ENCODE measurements at places on chromosomes 2 and 18.

DNA sequence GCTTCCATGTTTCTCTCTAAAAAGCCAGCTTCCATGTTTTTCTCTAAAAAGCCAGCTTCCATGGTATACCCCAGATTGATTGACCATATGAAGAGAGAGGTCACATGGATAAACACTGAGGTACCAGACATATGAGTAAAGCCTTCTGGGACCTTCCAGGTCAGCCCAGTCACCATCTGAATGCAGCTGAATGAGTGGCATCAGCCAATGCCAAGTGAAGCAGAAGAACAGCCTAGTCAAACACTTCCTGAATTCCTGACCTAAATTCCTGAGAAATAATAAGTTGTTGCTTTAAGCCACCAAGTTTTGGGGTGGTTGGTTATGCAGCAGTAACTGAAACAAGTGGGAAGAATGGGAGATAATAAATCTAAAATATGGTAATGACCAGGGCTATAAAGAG lies 5.7 kb upstream of the ALS2 start:
- no peak for DNase-seq

GRCh38 chr18:48543228-48543627 lies 4.4 kb downstream of the CTIF start:
- DNase-seq: no peak

GRCh38 chr2:12636837-12637581 lies 79.7 kb upstream of the TRIB2 start:
- no peak for DNase-seq

DNA sequence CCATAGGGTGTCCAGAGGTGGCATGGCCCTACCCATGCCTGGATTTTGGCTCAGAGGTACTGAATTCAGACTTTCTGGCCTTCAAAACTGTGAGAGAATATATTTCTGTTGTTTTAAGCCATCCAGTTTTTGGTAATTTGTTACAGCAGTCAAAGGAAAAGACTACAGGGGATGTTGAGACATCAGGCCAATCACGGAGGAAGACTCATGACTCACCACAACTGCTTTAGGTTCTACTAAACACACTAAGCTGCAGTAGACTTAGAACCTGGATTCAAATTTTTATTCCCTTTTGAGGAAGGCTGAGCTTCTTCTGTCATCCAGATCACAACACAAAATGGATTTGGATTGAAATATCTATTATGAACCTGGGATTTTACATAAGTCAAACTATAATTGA lies 12.0 kb upstream of the C2orf66 start:
- no peak for DNase-seq

DNA sequence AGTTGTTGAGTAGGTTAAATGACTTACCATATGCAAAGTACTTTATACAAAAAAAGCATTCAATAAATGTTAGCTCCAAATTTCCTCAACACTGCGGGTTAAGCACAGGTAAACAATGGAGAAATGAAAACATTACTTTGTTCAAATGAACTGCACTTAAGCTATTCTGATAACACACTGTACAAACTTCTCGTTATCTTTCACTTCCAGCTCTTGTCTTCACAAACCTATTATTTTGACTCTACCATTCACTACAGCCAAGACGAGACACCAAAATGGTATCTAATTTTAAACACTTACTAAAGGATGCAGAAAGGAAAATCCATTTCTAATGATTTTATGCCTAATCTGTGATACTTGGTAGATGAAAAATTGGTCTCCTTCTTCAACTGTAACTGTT lies 43.8 kb downstream of the SLC40A1 start:
- no peak for DNase-seq

GRCh38 chr2:72919414-72920317 lies 2.3 kb downstream of the EMX1 start:
- no peak for DNase-seq

GRCh38 chr2:120526997-120527945 lies 181.3 kb downstream of the INHBB start:
- no peak for DNase-seq

- DNase-seq: no peak
Measured at GRCh38 chr2:205189301-205189700, 493.0 kb upstream of the NRP2 start.

GRCh38 chr2:15747603-15748471 lies 156.2 kb downstream of the DDX1 start:
- DNase-seq: no peak

DNA sequence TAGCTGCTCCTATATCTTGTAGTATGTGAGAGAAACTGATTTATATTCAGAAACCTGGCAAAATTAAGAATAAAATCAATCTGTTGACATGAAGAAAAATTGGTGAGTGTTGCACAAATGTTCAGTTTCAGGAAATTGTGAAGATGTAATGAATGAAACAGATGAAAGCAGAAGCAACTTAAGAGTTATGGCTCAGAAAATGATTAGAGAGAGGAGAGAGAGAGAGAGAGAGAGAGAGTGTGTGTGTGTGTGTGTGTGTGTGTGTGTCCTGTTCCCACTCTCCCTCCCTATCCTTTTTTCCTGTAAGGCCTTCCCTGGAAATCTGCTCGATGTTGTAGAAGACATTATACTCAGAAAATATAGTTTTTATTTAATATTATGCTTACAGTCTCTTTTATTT lies 31.4 kb downstream of the MAP4K4 start:
- DNase-seq: no peak

DNA sequence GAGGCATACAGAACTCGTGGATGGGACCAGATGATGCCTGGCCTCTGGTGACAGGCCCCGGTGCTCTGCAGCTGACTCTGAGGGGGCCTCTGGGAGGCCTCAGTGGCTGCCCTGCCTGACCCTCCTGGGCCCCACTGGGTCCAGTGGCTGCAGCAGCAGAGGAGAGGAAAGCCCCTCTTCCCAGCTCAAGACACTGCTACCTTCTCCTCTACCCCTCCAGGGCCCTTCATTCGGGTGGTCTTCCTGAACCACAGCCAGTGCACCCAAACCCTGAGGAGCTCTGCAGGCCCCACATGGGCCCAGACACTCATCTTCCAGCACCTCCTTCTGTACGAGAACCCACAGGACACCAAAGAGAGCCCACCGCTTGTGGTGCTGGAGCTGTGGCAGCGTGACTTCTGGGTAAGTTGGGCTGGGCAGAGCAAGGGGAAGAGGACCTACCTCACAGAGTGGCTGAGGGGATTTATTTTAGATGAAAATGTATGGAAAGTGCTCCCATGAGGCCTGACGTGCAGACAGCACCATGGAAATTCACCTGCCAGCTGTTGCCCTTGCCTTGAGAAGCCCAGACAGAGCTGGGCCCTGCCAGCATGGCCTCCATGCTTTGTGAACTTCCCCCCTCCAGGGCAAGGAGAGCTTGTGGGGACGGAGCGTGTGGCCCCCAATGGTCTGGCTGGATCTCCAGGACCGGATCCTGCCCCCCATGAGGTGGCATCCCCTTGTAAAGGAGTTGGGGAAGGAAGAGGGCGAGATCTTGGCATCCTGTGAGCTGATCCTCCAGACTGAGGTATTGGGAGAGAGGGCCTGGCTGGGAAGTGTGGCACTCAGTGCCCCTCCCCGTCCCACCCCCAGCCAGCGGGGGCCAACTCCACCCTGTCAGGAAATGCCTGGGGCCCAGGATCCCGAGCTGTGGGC lies 46.3 kb downstream of the LMAN2L start:
- no peak for DNase-seq

GRCh38 chr2:65146078-65146477 lies 16.2 kb upstream of the RAB1A start:
- DNase-seq: no peak

DNA sequence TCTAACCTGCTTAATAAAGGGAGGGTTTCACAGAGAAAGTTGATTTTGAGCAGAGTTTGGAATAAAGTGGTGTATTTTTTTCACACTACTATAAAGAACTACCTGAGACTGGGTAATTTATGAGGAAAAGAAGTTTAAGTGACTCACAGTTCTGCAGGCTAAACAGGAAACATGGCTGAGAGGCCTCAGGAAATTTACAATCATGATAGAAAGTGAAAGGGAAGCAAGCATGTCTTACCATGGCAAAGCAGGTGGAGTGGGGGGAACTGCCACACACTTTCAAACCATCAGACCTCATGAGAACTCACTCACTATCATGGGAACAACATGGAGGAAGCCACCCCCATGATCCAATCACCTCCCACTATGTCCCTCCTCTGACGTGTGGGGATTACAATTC lies 546.7 kb downstream of the EPHA4 start:
- no peak for DNase-seq

GRCh38 chr2:233450864-233451575 lies 96.7 kb downstream of the DGKD start:
- no peak for DNase-seq

GRCh38 chr2:169752752-169753151 lies 19.1 kb downstream of the KLHL23 start:
- DNase-seq: no peak

DNA sequence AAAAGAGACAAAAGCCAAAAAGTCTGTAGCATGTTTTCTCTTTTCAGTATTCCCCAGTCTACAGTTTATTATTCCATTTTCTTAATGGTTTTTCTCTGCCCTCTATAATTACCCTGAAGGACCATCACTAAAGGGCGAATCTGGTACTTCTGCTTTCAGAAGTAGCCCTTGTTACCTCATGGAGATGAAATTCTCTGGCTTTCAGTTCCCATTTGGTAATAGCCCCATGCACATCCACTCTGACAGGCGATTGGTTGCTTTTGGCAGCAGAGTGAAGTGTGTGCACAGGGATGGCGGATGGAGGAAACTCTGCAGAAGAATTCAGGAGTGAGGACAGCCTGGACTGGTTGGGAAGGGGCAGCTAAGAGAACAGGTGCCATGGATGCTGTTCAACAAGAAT lies 66.3 kb upstream of the NABP1 start:
- peak; percentile 85 for DNase-seq

- DNase-seq: no peak
Measured at GRCh38 chr2:13106302-13106701, 389.6 kb downstream of the TRIB2 start.

DNA sequence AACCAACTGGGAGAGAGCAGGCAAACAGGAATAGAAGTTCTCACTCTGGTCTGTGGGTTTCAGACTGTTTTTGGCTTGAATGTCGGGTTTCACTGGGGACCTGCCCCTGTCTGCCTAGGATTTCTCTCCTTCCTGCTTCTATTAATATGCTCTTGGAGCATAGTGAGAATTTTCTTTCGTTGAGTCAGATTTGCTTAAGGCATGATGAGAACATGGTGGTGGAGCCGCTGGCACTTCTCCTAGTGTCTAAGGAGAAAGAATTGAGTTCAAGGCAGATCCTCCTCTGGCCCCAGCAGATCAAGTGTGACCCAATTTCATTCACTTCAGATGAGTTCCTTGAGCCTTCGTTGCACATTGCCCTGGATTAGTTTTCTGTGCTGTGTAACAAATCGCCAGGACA lies 103.9 kb upstream of the HS6ST1 start:
- no peak for DNase-seq

DNA sequence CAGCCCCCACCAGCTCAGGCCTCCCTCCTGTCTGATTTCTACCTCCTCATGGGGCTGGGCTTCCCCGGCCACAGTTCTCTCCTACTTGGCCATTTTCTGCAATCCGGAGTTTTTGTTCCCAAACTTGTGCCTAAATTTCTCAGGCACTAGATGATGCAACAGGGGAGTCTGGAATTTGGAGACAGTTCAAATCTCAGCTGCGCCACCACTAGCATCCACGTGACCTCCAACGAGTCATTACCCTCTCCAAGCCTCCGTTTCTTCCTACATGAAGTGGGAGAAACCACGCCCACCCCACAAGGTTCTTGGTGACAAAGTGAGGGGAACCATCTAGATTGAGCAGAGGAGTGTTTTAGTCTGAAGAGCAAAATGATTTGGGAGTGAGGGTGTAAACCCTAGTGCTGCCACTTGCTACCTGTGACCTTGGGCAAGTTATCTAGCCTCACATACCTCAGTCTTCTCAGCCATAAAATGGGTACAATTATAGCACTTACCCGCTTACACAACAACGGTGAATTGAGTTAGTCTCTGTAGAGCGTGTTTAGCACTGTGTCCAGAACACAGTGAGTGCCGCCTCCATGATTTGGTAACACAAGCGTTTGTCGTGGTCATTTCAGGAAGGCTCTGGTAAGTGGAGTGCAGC lies 61.4 kb upstream of the ASAP2 start:
- DNase-seq: peak; percentile 85

GRCh38 chr2:25159949-25160348 lies 8.4 kb downstream of the POMC start:
- no peak for DNase-seq

- peak; percentile 17 for DNase-seq
Measured at GRCh38 chr18:59996370-59996966, 96.7 kb downstream of the PMAIP1 start.

DNA sequence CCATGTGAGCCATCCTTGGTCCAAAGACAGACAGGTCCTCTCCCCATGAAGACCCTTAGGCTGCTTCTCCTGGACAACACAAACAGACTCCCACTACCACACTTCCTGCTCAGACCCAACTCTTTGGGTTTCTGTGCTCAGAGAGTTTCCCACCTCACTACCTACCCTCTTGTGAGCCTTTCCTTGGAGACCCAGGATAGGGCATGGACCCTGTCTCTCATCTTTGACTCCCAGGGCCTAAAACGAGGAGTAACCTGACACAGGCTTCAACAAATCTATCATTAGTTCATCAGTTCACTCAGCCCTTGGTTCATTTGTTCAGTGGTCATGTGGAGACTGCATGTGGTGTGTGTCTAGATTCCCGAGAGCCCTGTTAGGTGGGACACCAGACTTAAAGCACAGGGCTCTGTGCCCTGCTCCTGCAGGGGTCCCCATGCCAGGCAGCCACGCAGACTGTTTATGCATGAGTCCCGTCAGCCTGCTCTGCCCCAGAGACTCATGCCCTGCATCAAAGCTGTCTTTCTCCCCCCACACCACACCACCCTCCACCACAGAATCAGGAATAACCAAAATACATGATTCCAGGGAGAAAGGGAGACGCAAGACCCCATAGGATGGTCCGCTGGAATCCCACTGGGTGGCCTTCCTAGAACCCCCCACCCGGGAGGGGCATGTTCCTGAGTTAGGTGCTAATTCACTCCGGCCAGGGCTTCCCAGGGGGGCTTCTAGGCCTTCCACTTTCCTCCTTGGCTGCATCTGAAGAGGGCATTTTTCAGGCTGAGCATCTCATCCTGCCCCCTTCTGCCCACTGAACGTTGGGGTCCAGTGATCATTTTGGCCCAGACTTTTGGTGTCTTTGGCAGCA lies 100.2 kb upstream of the TEX51 start:
- DNase-seq: no peak

GRCh38 chr2:58870704-58871103 lies 629.6 kb upstream of the FANCL start:
- DNase-seq: no peak

GRCh38 chr2:150689590-150689989 lies 202.1 kb upstream of the RND3 start:
- no peak for DNase-seq

DNA sequence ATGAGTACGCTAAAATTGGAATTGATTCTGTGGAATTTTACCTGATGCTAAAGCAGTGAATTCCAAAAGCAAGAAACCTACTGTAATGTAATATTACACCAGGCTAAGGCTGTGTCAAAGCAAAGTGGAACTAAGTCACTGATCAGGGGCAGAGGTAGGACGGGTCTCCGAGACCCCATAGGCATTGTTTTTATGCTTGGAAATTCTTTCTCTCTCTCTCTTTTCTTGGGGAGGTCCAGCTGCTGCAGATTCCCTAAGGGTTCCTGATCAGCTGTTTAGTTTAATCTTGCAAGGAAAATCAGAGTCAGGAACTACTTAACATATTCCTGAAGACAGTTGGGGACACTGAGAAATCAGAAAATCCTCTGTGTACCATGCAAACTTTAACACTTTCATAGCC lies 220.2 kb downstream of the SRBD1 start:
- no peak for DNase-seq

- DNase-seq: no peak
Measured at GRCh38 chr18:22999212-22999611, 66.1 kb downstream of the RBBP8 start.

Data from inflammatory macrophage treated with lipopolysaccharide for 1 hour (primary cell).